Iris pigment epithelial cell (primary cell): ENCODE measurements at places on chromosomes 16 and 17.

DNA sequence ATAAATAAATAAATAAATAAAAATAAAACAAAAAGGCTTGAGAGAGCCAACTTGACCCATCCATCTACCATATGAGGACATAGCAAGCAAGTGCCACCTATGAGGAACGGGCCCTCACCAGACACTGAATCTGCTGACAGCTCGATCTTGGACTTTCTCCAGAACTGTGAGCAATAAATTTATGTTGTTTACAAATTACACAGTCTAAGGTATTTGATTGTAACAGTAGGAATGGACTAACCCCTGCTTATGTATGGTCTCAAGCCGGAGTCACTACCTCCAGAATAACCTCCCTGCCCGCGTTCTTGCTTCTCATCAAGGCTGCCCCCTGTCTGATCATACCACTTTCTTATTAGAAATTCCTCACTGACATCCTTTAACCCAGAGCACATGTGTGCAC is 9.9 kb downstream of the SLC5A11 start:
- DNase-seq: peak; percentile 59

DNA sequence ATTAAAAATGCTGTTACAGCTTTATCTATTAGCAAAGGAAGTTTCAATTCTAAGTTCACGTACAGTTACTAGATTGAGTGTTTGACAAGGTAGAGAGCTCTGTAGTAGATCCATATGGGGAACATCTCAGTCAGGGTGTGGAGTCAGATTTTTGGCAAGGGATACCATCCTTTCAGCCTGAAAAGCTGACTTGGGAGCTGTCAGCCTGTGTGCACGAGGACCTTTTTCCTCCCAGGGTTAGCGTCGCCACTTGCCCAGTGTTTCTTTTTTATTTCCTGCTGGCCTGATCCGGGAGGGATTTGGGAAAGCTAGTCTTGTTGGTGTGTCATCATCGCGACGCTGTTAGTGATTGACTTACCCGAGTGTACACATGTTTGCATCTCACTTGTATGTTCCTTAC is 29.5 kb downstream of the WWOX start:
- DNase-seq: no peak

DNA sequence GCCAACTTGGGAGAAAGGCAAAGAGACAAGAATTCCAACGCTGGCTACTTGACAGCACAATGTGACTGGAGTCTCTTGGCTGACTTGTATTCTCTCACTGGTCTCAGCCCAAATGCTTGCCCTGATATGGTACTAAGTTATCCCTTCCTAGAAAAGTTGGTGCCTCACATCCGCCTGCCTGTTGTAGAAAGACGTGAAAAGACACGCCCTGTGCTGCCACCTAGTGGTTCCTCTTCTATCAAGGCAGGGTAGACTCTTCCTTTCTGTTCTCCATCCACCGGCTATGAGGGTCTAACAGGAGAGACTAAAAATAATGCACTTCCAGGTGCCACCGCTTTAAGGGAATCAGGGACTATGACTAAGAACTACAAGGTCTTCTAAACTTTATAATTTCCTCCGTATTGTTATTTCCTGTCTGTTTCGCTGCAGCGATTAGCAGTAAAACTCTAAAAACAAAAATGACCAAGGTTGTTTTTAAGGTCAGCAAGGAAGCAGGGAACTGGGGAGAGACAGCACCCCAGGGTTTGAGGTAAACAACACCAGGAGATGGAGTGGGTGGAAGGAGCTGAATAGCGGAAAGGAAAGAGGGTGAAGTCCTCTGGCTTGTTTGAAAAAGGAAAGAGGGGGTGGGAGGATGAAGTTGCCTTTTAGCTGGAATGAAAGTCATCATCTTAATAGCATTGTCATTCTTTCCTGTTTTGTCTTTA is 109.5 kb downstream of the YPEL2 start:
- peak; percentile 88 for DNase-seq

DNA sequence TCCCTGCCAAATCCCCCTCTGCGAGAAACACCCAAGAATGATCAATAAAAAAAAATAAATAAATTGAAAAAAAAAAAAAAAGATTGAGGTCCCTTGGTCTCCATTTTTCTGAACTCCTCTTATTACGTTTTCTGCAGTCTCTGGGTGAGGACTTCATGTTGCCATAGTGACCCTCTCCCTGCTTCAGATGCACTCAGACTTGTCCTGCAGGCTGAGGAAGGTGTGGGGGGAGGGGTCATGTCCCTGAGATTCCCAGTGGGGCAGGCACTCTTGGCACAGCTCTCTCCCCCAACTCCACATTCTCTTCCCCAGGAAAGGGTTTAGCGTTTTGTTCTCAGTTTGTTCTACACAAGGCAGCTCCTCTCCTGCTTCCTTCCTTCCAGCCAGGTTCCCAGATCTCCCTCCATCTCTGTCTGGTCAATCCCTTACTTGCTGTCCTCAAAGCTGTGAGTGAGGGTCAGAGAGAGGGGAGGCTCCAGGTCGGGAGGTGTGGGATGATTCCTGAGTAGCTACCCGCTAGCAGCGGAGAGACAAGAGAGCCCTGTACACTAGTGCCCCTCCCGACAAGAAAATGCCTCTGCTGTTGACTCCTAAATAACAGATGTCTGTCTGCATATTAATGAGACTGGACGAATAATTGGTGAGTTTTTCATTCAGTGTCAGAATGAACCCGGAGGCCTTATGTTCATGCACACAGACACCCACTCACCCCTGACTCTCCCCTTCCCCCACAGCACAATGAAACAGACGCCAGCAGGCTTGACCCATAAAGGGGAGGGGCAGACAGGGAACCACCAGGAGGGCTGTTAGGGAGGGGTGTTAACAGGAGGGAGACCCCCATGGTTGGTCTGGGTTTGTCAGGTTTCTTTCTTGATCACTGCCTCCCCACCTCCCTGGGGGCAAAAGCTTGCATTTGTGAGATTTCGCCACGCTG is 9.2 kb downstream of the RND2 start:
- no peak for DNase-seq

GRCh38 chr17:64200080-64201032 is 62.7 kb downstream of the TEX2 start:
- no peak for DNase-seq

GRCh38 chr16:6481894-6482293 is 850.8 kb upstream of the RBFOX1 start:
- no peak for DNase-seq

DNA sequence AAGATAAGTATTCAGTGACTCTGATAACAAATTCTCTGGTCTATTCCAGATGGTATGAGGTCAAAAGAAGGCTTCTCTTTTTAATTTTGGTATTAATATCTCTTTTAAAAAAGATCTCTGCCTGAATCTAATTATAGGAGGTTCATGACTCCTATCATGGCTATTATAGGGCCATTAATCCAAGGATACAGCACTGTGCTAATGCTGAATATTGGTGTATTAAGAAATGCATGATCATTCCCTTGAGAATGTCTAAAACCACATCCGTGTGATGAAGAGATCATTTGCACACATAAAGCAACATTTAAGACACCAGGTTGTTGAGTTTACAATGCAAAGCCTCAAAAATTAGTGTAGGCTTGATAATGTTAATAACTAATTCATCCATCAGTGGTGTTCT is 160.4 kb upstream of the MON1B start:
- no peak for DNase-seq

GRCh38 chr16:1530883-1531637 is 2.4 kb upstream of the TMEM204 start:
- DNase-seq: peak; percentile 66

GRCh38 chr17:44044071-44044470 is 22.4 kb downstream of the LSM12 start:
- DNase-seq: peak; percentile 59
